Stimulated activated CD8-positive, alpha-beta memory T cell treated with anti-CD3 and anti-CD28 coated beads, Interleukin-15, amount 100 ng/mL, for 4 hours (primary cell): ENCODE measurements at places on chromosomes 2 and 18.

- no peak for DNase-seq
These were observed 935.7 kb downstream of the LRP1B start for GRCh38 chr2:141195087-141195486.

DNA sequence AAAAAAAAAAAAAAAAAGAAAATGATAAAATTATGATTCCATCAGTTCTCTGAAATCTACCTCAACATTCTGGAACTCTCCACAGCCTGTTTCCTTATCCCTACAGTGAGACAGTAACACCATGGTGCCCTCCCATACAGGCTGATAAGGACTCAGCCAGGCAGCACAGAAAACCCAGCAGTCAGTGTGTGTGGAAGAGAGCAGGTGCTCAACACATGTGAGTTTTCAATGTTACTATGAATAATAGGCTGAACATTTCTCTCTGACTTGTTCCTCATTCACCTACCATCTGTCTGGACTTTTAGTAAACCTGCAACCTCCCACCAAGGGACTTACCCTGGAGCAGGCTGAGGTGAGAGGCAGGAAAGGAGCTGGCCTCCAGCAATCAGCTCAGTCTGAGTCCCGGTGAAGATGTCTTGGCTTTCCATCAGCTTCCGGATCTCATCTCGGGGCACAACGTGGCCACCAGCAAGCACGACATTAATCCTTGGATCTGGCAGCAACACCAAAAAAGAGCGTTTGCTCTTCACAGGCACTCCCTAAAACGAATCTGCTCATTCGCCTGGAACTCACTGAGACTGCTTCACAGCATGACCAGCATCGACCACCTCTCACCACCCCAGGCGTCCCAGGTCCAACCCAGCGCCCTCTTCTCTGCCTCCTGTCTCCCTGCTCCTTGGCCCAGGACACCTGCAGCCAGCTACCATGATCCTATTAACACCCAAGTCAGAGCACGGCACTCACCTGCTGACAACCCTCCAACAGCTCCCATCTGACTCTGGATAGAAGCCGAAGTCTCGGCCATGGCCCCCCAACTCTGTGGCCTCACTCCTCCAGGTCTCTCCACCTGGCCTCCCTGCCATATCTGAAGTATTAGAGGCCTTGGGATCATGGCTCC is 16.5 kb downstream of the PASK start:
- no peak for DNase-seq

GRCh38 chr2:57408587-57408986 is 638.0 kb upstream of the VRK2 start:
- no peak for DNase-seq

GRCh38 chr2:232816657-232817056 is 40.3 kb upstream of the KCNJ13 start:
- no peak for DNase-seq

DNA sequence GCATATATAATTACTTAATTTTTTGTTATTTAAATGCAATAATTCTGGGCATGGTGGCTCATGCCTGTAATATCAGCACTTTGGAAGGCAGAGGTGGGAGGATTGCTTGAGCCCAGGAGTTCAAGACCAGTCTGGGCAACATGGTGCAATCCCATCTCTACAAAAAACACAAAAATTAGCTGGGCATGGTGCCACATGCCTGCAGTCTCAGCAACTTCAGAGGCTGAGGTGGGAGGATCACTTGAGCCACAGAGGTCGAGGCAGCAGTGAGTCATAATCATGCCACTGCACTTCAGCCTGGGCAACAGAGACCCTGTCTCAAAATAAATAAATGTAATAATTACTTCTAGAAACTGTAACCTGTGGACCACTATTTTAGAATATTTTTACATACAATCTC is 21.5 kb upstream of the TMEM87B start:
- DNase-seq = no peak

GRCh38 chr2:6309415-6310255 is 556.1 kb downstream of the CMPK2 start:
- DNase-seq = no peak

DNA sequence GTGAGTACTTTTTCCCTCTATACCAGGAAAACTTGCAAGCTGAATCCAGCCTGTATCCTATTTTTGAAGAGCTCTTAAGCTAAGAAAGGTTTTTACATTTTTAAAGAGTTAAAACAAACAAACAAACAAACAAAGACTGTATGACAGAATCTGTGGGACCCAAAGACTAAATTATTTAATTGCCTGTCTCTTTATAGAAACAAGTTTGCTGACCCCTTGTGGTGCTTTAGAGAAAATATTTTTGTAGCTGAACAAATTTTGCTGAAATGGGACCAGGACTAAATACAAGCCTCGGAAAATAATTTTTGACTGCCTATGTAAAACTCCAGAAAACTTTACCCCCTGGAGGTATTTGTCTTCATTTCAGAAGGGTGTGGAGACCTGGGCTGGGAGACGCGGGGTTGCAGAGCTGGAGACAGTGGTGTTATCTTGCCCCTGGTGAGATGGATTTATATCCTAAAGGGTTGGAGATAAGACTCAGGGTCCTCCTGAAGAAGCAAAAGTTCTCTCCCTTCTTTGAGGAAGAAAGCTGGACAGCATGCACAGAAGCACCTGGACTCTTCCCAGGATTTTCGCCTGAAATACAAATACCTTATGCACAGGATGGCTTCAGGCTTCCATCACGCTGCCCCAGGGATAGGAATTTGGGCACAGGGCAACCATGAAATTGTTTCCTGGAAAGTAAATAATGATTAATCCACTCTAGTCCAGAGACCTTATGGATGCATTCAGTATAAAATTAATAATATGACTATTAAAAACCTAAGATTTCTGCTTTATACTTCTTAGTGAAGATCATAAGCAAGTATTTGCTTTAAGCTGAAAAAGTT is 54.3 kb downstream of the TMX3 start:
- DNase-seq = no peak

- no peak for DNase-seq
These were observed 357.2 kb upstream of the EPHA4 start for GRCh38 chr2:221929259-221929658.

DNA sequence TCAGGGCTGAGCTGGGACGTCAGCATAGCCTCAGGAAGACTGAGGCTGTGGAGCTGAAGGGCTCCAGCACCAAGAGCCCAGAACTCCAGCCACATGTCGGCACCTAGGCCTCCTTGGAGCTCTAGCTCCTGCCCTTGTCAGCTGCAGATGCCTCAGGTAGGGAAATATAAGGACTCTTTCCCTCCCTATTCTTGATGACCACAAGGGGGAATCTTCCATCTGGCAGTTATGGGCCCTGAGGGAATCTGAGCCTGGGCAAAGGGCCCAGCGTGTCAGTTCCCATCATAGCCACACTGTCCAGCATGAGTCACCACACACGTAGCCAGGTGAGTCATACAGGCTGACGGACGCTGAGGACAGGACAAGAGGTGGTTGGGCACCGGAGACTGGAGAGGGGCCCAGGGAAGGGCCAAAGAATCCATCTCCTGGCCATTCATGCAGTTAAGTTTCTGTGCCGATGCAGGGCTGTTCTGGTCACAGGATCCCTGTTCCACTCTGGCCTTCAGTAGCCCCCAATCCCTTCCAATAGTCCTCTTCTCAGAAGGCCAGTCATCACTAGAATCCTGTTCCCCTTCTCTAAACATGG is 1.8 kb downstream of the MPV17 start:
- DNase-seq = no peak

DNA sequence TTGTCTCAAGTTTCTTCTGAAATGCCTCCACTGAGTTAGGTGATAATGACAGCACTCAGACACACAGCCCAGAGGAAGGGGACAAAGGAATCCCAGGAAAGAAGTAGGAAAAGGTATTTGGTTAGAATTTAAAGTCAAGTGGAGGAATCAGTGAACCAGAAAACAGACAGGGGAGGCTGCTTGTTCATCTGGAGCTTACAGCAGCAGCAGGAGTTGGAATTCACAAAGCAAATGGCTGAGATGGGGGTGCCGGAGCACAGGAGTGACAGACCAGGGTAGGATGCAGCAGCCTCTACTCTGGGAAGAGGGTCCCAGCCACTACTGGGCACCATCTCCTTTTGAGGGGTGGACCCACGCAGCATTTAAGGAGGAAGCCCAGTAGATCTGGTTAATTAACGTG is 104.8 kb downstream of the ST6GAL2 start:
- DNase-seq = no peak

DNA sequence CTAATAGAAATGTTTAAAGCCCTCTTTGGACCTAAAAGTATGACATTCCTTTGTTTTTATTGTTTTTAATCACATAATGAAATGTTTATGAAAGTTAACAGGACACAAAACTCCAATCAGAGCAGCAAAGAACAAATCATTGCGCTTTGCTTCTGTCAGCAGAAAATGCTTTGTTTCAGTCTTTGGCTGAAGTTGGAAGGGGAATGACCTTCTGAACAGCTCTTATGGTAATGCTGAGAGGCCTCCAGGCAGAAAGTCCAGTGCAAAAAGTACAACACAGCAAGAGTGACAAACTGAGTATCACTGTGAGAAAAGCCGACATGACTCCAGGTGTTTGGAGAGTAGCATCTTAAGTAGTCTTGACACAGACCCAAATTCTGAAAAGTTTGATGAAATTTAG is 147.7 kb upstream of the SP5 start:
- no peak for DNase-seq

DNA sequence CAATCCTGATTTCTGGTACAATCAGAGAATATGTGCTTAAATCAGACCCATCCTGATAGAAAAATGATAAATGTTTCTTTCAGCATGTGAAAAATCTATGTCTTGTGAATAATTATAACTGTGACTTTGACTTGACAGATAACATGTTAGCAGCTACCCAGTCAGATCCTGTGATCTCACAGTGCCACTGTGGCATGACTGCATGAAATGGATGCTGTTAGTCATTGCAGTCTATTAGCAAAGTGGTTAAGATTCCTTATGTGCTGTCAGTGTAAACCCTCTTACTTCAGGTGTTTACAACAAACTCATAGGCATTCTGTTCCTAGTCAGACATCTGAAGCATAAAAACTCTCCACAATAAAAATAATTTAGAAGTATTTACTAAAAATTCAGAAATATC is 244.6 kb upstream of the RND3 start:
- no peak for DNase-seq

GRCh38 chr2:28505361-28505760 is 9.5 kb downstream of the PLB1 start:
- DNase-seq = no peak

GRCh38 chr18:42860011-42860410 is 255.5 kb downstream of the RIT2 start:
- no peak for DNase-seq

GRCh38 chr18:46332921-46333341 is 228.7 kb downstream of the HAUS1 start:
- no peak for DNase-seq

DNA sequence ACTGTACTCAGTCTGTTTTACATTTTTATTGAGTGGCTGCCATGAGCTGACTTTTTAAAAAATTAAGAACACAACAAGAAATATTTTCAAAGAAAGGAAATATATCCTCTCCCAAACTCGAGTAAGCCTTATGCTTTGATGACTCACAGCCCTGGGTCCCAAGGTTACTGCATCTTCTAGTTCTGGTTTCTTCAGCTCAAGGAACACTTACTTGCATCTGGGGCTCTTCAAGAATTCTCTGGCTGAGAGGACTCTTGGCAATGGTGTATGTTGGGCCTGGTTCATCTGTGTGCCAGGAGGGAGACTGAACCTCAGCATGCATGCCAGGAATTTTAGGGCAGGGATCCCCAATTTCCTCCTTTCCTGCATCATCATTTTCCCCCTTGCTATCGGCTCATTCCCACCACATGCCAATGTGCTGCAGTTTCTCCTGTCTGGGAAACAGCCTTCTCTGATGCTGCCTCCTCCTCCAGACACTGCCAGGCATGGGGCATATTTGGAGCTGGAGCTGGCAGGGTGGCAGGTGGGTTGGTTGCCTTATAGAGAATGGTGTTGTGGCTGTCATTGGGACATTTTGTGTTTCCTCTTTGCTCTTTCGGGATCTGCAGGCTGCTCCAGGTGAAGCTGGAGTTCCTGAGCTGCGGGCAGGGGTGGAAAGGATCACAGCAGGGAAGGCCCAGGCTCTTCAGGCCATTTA is 192.2 kb upstream of the HS6ST1 start:
- no peak for DNase-seq

- no peak for DNase-seq
These were observed 101.7 kb upstream of the MSH2 start for GRCh38 chr2:47301277-47301618.

GRCh38 chr2:170953941-170954340 is 24.9 kb downstream of the GORASP2 start:
- no peak for DNase-seq

GRCh38 chr2:150126143-150126740 is 361.2 kb downstream of the RND3 start:
- no peak for DNase-seq

DNA sequence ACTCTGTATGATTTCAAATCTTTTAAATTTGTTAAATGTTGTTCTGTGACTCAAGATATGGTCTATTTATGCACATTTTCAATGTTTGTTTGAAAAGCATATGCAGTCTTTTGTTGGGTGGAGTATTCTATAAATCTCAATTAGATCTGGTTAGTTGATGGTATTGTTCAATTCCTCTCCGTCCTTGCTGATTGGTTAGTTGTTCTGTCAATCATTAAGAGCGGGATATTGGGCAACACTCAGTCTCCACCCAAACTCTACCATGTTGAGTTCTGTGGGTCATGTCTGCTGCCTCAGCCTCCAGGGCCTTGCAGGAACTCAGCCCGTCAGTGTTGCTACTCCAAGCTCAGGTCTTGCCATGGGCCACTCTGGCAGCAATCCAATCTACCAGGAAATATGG is 118.9 kb downstream of the VWA3B start:
- no peak for DNase-seq

DNA sequence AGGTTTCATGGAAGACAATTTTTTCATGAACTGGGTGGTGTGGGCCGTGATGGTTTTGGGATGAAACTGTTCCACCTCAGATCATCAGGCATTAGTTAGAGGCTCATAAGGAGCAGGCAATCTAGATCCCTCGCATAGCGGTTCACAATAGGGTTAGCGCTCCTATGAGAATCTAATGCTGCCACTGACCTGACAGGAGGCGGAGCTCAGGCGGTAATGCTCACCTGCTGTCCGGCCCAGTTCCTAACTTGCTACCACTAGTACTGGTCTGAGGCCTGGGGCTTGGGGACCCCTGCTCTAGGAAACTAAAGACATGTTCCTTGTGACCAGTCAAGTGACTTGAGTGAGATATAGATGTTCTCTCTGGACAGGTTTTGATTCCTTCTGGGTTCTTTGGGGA is 49.2 kb downstream of the OXER1 start:
- DNase-seq = no peak

- DNase-seq = no peak
These were observed 814 bp downstream of the FZD7 start for GRCh38 chr2:202034249-202035088.

- no peak for DNase-seq
These were observed 236.0 kb upstream of the SPHKAP start for GRCh38 chr2:228417526-228417925.

DNA sequence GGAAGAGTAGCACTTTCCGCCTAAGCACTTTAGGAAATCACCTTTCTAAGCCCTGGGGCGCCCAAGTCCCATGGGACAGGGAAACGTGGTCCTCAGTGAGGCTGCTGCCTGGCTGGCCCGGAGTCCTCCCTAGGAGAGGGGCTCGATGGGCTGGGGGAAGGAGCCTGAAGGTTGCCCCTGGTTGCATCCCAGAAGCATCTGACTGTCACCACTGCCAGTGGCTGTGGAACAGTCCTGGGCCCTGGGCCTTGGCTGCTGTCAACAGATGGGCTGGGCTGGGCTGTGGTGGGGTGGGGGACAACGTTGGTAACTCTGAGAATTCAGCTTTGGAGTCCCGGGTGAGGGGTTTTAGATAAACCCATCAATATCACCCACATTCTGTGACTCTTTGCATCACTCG is 22.5 kb downstream of the ASB1 start:
- DNase-seq = no peak

- DNase-seq = no peak
These were observed 87.1 kb downstream of the NDUFA10 start for GRCh38 chr2:239937866-239938640.

- DNase-seq = no peak
These were observed 15.0 kb downstream of the CERS6 start for GRCh38 chr2:168471163-168471475.
